ENCODE measurements at places on chromosomes 13 and 19. TPM values are rescaled to one million over a fixed set of nuclear protein-coding genes. Genes with fewer than 3 reads are reported as not detected.
A peak's percentile ranks its signal among the peaks of the same experiment; 100 is the strongest.

DNA sequence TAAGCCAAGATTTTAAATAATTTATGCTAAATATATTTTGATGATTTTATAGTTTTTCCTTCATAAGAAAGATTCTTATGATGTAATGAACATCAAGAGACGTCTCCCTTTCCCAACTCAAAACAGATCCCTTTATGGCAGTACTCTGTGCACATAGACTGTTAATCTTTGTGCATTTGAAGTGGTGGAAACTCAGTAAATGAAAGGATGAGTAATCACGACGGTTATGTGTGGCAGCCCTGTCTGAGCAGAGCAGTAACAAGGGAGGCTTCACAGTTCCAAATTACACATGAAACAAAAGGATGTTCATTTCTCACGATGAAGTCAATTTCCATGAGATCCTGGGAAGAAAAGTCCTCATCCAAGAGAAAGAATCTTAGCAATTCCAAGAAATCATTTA lies 498.1 kb downstream of the KLF5 start:
- no peak for DNase-seq

- DNase-seq, result no peak
These were observed 11.6 kb upstream of the NAA16 start for GRCh38 chr13:41299316-41300094.

DNA sequence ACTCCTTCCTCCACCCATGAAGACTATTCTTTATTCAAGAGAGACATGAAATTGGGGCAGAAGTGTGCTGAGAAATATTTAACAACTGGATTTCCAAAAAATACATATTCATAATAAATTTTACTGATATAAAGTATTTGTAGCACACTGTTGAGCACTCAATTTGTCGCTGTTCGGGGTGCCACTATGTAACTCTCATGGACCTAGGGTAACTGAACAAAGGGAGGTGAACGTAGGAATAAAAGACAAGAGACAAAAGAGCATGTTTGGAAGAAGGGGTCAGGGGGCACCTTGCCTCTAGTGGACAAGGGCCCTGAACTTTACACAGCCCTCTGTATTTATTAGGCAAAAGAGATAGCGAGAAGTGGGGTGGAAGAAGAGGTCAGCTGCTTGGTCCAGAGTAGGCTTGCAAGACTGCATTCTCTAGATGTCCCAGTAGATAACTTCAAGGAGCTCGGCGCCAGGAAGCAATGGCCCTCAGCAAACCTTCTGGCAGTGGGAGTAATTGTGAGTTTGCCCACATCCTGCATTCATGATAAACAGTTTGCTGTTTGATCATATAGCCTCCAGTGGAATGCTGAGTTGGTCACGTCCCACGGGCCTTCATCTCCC lies 4.5 kb upstream of the ZNF175 start:
- DNase-seq, result no peak

GRCh38 chr13:49020940-49021553 lies 45.3 kb downstream of the FNDC3A start:
- DNase-seq, result no peak

- DNase-seq, result no peak
These were observed 14.5 kb downstream of the PDCD5 start for GRCh38 chr19:32595491-32595890.

GRCh38 chr13:103178986-103179943 lies 113.0 kb upstream of the SLC10A2 start:
- DNase-seq, result no peak

- no peak for DNase-seq
These were observed 10.4 kb upstream of the RASA3 start for GRCh38 chr13:114142640-114143490.

DNA sequence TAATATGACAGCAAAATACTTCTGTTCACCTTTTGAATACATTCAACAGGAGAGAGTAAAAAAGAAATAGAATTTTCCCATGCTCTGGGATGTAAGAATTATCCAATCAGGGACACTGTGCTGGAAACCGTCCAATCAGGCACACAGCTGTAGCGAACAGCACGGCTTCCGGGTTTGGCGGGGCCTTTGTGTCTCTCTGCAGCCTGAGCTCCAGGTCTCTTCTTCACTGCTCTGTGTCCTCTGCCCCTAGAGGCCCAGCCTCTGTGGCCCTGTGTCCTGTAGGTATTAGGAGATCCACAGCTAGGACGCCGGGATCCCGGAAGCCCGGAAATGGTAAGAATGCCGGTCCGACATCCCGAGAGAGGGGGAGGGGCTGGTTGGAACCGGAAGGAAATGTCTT lies 92.7 kb downstream of the ZNF737 start:
- no peak for DNase-seq

GRCh38 chr19:4996701-4997100 lies 27.8 kb downstream of the KDM4B start:
- DNase-seq, result no peak

- no peak for DNase-seq
These were observed 77.4 kb downstream of the CYSLTR2 start for GRCh38 chr13:48731001-48731658.

- no peak for DNase-seq
These were observed 113.9 kb downstream of the SLC7A1 start for GRCh38 chr13:29481603-29482002.

DNA sequence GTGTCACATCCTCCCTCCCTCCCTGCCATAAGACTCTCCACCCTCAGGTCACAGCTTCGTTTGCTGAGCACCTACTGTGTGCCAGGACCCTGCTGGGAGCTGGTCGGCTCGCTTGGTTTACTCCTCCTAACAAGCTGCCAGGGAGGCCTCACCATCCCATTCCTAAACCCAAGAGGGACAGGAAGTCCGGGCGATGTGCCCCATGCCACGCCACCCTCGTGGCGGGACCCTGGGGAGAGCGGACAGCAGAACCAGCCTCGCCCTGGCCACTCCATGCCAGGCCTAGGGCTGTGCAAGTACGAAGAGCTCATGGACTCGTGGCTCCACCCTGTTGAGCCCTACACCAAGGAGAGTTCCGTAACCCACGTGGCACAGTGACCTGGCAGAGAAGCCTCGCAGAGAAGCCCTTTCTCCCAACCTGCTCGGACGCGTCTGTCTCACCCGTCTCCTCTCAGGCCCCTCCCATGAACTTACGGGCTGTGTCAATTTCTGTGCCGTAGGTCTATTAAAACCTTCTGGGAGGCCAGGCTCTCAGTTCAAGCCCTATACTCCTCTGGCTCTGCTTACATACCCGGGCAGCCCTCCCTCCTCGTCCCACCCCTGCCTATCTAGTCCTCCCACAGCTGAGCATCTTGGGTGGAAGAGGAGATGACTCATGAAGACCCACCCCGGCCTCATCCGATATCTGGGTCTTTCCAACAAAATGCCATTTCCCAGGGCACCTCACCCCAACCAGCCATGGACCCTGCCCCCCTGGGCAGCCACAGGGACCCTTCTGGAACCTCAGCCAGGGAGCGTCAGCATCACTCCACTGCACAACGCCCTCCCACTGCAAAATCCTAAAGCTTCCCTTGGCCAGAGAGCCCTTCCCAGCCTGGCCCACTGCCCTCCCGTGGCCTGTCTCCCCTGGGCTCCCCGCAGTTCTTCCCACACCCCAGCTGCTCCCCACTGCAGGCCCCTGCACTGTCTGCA lies 2.6 kb downstream of the UBXN6 start:
- no peak for DNase-seq

GRCh38 chr13:109152941-109153340 lies 523.5 kb downstream of the MYO16 start:
- DNase-seq, result no peak

DNA sequence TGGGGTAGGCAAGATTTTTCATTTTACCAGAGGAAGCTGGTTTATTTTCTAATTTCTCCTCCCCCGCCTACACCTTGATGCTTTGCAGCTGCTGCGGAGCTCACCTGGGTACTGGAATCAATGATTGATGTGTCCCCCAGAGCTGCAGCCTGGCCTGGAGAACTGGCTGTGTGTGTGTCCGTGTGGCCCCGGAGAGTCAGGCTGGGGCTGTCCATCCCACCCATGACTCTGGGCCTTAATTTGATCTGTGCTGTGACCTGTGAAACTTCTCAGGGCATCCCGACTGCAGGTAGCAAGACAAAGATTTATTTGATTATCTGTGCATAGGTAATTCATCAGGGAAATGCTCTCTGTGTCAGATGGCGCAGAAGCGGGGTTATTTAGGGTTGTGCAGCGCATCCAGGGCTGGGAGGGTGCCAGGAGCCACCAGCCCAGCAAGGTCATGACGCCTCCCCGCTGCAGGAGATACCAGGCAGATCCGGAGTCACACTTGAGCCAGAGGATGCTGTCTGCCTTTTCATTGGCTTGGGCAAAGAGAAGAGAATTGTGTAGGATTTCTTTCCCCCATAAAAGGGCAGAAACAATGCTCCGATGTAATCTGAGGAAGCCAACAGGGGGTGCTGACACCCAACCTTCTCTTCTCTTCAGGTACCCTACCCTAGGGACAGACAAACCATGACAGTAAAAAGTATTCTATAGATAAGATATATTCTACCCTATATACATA lies 346.6 kb downstream of the TSHZ3 start:
- DNase-seq, result no peak

DNA sequence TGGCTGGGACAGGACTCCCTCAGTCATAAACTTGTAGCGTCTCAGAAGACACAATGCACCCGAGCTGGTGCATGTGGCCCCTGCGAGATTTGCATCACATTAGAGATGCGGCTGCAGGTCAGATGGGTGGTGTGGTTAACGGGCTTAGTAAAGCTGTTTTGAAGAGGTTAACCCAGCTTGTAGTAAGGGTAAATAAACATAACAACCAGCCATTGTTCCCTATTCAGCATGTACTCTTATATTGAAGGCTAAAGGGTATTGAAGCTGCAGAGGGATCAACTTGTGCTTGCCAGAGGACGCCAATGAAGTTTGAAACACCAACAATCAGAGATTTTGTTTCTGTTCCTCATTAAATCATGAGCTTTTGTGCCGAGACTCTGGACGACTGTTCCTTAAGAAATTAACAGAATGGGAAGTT lies 79.4 kb downstream of the ZIC5 start:
- DNase-seq, result no peak

GRCh38 chr13:20127262-20127561 lies 33.6 kb downstream of the GJA3 start:
- peak; percentile 9 for DNase-seq

DNA sequence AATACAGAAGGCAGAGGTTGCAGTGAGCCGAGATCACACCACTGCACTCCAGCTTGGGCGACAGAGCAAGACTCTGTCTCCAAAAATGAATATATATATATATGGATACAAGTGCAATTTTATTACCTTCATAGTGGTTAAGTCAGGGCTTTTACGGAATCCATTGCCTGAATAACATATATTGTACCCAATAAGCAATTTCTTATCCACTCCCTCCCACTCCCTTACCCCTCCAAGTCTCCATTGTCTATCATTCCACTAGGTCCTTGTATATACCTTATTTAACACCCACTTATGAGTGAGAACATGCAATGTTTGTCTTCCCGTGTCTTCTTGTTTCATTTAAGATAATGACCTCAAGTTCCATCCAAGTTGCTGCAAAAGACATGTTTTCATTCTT lies 48.3 kb upstream of the AKAP11 start:
- DNase-seq, result no peak

DNA sequence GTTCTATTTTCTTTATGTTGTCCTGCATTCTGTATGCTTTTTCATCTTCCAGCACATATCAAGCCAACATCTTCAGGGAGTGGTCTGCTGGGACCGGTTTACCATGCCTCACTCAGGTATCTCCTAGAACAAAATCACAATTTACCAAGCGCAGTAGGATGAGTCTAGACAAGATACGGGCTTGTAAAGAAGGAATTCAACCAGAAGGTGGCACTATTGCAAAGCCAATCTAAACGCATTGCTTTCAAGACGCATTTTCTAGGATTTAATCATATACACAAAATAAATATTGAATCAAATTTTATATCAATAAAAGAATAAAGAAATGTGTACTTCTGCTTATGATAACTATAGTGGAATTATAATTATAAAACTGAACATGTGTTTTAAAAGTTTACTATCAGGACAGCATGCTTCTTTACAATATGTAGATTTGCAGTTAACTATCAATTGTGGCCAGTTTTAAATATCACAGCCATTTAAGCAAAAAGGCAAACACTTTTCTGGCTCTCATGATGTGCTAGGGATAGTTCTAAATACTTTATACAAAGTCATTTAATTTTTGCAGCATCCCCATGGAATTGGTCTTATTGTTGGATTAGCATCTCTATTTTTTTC lies 16.1 kb upstream of the TPP2 start:
- DNase-seq, result peak; percentile 55

DNA sequence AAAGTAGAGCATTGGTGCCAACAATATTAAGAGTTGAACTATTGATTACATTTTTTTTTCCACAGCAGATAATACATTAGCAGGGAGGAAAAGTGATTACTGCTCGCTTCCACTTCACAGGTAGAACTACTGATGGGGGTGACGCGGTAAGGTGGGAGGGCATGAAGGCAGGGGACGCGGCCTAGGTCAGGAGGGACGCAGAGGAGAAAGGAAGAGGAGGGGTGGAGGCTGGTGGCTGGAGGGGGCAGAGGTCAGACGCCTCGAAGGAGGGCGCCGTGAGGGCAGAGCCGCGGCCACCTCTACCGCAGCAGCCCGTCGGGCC lies 287 bp upstream of the B3GLCT start:
- DNase-seq, result no peak

- DNase-seq, result no peak
These were observed 56.1 kb downstream of the ENOX1 start for GRCh38 chr13:43730642-43731041.

DNA sequence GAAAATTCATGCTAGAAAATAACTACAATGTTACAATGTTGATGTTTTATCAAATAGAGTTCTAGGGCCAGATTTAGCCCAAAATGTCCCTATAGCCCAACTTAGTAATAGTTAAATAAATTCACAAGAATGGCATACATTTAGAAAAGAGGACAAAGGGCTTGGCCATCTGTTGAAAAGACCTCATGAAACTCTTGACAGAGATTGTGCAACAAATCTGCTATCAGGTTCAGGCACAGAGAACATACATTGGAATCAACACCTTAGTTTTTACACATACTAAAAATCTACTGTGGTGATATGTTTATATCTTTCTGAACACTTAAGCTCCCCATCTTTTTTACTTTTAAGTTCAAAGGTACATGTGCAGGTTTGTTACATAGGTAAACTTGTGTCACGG lies 298.3 kb upstream of the DACH1 start:
- DNase-seq, result no peak

KCNC3 gene
- total RNA-seq, result 0.29 TPM

GARIN5A gene
- not detected for total RNA-seq

ITGBL1 gene
- total RNA-seq, result not detected

KLC3 gene
- total RNA-seq, result not detected

NLRP5 gene
- total RNA-seq, result not detected

RFPL4AL1 gene
- not detected for total RNA-seq

CASP14 gene
- not detected for total RNA-seq

SULT2A1 gene
- 253 TPM for total RNA-seq

GIPC3 gene
- not detected for total RNA-seq

PSG6 gene
- not detected for total RNA-seq

CYP4F11 gene
- total RNA-seq, result 4.7 TPM

JSRP1 gene
- 0.38 TPM for total RNA-seq

KCNJ14 gene
- total RNA-seq, result 0.17 TPM

C19orf12 gene
- 34.4 TPM for total RNA-seq

PPP1R37 gene
- 14.3 TPM for total RNA-seq

CACNA1A gene
- not detected for total RNA-seq

All from HepG2 (cell line).